ACHN (cell line): ENCODE measurements at places on chromosomes 2 and 18.

- DNase-seq, result no peak
These were observed 44.7 kb downstream of the MC5R start for GRCh38 chr18:13868501-13869271.

DNA sequence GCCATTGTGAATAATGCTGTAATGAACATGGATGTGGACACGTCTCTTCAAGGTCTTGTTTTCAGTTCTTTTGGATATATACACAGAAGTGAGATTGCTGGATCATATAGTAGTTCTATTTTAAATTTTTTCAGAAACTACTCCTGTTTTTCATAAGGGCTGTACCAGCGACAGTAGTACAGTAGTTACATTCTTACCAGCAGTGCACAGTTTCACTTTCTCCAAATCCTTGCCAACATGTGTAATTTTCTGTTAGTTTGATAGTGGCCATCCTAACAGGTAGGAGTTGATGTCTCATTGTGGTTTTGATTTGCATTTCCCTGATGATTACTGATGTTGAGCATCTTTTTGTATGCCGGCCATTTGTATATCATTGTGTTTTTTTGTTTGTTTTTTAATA is 81.7 kb downstream of the EPC2 start:
- DNase-seq, result no peak

GRCh38 chr2:171522052-171522787 is at the start of gene CYBRD1:
TSS of gene CYBRD1 (plus strand) at chr2:171522474. CDS start at chr2:171522546, 72 bp downstream.
- DNase-seq, result peak; percentile 88

DNA sequence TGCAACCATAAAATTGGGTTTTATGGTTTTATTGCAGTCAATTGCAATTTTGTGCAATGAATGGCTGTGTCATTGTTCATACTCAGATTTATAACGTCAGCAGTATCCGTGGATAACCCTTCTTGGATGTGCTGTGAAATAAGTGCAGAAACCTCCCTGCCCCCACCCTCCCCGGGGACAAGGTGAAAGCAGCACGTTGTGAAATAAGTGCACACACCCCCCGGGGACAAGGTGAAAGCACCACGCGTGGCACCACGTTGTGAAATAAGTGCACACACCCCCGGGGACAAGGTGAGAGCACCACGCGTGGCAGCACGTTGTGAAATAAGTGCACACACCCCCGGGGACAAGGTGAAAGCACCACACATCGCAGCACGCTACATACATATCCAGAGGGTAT is 93.6 kb upstream of the NFATC1 start:
- DNase-seq, result no peak

GRCh38 chr18:29693334-29693733 is 1349.2 kb downstream of the DSC3 start:
- DNase-seq, result no peak

DNA sequence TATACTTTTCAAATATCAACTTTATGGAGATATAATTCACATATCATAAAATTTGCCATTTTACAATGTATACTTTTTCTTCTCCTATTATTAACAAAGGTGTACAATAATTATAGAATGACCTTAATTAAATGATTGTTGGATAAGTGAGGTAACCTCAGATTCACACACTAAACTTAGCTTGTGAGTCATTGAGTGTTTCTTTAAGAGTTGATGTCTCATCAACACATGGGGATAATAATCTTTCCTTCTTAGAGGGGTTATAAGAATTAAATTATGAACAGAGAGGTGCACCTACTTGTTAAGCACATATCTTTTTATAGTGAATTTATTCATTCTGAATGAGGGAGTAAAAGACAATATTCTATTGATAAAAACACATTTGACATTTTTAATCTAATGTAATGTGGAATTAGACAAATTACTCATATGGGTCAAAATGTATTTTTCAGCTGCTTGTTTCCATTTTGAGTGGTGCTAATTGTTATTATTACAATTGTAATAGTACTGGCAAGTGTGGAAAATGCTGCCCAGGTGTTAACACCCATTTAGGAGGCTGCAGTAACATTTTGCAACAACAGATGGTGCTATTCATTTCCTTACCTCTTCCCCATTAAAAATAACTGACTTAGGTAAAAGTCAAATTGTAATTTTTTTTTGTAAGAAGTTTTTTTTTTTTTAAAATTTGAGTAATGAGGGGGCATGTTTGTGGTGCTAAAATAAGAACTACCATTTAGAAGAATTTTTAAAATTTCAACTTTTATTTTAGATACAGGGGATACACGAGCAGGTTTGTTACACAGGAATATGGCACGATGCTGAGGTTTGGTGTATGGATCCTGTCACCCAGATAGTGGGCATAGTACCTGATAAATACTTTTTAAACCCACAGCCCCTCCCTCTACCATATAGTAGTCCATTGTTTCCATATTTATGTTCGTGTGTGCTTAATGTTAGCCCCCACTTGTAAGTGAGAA is 32.1 kb upstream of the DYNAP start:
- DNase-seq, result peak; percentile 33

DNA sequence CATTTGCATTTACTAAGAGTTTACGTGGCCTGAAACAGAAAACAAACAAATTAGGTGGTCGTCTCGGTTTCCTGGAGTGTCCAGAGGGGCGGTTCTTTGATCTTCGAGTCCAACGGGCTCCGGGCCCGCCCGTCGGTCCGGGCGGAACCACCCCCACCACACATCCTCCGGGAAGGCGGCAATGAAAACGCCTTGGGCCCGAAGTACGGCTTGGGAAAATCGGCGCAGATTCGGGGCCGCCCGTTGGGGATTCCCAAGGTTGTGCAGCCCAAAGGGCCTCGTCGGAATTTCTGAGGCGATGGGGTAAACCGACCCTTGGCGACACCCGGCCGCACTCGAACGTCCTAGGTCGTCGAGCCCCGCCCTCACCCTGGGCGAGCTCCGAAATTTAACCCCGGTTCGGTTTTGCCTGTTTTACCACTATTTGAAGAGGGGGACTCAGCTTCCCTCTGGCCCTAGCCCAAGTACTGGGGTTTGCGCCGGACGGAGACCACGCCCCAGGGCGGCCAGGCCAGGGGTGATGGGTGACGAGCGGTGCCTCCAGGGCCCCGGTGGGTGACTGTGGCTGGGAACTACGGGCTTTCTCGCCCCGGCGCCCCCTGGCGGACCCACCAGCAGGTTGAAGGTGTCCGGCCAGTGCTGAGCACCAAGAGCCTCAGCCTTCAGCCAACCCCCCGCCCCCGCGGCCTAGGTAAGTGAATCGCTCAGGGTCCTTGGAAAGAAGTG is 1.9 kb upstream of the CFAP53 start:
- DNase-seq, result no peak

DNA sequence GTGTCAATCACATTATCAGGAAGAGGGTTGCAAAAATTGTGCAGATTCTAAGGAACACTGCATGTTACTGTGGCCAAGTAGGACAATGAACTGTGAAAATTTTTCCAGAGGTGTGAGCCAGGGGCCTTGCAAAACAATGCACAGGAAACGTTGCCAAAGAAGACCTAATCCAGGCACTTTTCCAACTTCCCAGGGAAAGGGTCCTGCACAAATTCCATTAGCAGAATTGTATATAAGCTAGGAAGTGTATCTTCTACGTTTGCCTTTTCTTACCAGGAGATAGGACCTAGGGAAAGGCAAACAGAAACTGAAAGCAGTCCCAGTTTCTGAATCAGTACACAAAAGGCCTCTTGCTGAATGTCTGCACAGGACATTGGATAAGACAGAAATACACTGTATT is 1888.3 kb upstream of the CELF4 start:
- DNase-seq, result peak; percentile 61

DNA sequence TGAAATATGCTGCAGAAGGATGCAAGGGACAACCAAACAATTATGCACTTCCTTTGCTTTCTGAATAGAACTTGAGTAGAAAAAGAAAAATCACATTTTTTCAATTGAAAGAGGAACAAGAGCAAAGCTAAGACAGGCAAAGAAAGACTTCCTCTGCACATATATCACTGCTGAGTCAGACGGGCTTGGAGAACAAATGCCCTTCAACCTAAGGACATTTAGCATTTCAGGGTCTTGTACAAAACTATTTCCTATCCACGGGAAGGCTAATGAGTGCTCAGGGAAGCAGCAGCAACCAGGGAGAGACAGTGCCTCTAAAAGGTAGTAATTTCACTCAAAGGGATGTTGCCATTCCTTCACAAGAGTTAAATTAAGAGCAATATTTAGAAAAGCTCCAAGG is 570.0 kb upstream of the GCFC2 start:
- no peak for DNase-seq

DNA sequence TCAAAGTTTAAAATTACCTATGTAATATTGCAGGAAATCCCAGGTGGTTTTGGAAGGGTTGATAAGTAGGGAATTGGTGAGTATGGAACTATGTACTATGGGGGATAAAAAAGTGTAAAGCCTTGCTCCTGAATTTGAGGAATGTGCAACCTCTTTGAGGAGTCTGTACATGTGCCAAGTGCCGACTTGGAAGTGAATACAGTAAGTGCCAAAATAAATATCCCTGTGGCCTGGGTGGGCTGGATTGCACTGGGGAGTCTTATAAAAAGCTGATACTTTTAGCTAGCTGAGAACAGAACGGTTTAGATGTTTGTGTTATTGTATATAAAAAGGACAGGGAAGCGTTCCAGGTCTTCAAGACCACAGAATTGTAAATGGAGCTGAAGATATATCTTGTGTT is 317.1 kb upstream of the LRRTM1 start:
- no peak for DNase-seq

GRCh38 chr18:78105611-78106010 is 856.0 kb downstream of the GALR1 start:
- no peak for DNase-seq

DNA sequence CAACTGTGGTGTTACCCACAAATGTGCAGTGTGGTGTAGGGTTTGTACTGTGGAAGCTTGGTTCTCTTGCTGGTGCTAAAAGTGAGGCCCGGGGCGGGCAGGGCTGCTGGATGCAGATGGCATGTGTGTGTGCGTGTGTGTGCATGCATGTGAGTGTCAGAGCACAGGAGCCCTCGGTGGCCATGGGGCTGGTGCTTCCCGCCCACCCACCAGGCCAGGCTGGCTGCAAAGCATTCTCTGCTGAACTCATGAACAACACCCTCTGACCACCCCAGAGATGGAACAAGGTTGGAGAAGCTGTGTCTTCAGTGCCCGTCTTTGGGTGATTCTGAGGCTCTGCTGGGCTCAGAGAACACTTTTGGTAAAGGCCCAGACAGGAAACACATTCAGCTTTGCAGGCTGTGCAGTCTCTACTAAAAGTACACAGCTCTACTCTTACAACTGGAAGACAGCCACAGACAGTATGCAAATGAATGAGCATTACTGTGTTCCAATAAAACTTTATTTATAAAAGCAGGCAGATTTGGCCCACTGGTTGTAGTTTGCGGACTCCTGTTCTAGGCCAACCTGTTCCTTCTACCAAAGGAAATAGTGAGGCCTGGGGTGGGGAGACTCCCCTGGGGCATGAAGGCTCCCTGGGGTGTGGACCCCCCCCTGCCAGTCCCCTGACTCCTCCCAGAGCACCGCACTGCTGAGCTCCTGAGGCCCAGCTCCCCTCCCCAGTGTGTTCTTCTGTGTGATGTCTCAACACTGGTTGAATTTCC is 225.3 kb upstream of the HDAC4 start:
- no peak for DNase-seq

- DNase-seq, result no peak
These were observed 81.1 kb upstream of the TAF1B start for GRCh38 chr2:9762164-9762563.

DNA sequence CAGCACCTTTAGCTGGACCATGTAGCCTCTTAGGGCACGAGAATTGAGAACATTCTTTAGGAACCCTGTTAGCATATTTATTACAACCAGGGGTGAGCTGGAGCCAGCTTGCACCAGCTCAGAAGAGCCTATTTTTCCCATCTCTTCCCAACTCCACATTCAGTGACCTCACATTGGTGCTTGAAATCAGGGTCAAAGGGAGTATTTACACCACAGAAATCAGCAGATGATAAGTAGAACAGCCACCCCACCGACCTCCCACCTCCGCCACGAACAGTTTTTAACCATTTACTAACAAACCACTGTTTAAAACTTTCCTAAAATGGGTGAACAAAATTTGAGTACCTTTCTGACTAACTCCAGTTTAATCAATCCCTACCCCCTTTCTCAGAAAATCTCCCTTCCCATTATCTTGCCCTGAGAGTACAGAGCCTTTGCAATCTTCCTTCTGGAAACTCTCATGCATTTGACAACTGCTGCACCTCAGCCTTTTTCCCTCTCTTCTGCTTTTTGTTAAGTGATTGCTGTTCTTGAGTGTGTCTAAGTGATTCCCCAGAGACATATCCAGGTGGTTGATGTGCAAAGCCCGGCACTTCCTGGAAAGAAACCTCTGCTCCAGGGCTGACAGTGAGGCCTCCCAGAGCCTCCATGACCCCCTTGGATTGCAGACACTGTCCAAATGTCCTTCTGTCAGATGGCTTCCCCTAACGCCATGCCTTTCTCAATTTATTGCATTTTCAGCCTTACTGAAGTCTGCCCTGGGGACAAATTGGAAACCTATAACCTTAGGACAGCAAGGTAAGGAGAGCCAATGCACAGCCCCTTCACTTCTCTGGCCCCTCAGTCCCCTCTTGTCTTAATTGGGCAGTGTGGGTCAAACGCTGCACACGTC is 389.5 kb upstream of the TNP1 start:
- no peak for DNase-seq

GRCh38 chr2:189763908-189764661 is 1.5 kb upstream of the OSGEPL1 start:
- peak; percentile 15 for DNase-seq

- DNase-seq, result peak; percentile 15
These were observed 1.4 kb downstream of the CCDC85A start for GRCh38 chr2:56185101-56185581.

DNA sequence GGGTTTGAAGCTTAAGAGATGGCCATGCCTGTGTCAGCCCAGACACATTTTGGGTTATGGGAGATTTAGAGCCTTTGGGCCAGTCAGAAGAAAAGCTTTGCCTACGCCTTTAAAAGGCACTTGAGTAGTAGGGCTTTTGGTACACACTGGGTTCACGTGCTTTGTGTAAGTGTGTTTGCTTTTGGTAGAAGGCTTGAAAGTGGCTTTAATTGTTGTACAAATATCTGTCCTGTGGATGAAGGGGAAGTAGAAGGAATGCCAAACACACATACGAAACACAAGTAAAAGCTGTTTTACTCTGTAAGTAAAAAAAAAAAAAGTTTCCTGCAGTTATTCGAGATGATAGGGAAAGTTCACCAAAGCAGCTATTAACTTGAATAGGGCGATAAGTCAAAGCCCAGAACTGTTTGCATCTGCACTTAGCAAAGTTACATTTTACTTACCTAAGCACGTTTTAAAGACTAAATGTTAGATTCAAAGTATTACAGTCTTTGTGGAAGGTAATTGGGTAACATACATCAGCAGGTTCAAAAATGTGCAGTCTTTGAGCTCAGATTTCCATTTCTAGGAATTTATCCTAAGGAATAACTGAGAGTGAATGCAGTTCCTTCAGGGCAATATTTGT is 75.4 kb downstream of the STK25 start:
- DNase-seq, result no peak
